ENCODE measurements at places on chromosomes 7 and 10.

GRCh38 chr10:69629519-69629896 lies 539 bp upstream of the FAM241B start:
- no peak for DNase-seq

- DNase-seq, result no peak
Measured at GRCh38 chr7:109734601-109735000, 1164.9 kb downstream of the DNAJB9 start.

DNA sequence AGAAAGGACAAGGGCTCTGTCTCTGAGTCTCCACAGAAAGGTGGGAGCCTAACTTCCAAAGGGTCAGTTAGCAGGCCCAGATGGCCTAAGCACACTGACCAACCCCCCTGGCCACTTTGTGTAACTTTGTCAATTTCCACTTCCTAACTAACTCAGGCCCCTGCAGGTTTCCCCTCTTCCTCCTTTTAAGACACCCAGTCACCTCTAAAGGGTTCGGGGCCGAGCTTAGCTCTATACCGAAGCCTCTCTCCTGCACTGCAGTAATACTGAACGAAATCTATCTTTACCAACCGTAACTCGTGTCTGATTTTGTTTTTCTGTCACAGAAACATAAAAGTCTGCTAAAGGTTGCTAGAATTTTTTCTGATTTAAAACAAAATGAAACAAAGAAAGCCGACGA lies 44.4 kb downstream of the CCDC3 start:
- DNase-seq, result no peak

- DNase-seq, result peak; percentile 63
Measured at GRCh38 chr10:89502549-89502948, 32.8 kb downstream of the SLC16A12 start.

- no peak for DNase-seq
Measured at GRCh38 chr7:68014031-68014736, 1017.6 kb downstream of the TYW1 start.

DNA sequence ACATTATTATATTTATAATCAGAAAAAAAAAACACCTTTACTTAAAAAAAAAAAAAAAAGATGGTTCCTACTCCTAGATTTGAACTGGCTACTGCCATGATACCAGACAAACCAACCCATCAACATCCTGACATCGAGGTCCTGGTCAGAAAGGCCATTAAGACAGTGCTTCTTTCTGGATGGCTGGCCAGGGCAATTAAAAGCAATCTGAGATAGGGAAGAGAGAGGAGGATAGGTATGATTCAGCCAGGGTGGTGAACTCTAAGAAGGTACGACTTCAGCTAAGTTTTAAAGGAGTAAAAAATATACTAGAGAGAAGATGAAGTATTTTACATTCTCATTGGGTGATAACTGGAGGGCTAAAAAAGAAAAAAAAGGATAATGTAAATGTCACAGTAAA lies 139.0 kb downstream of the DOCK4 start:
- no peak for DNase-seq

- no peak for DNase-seq
Measured at GRCh38 chr7:125675169-125675568, 745.5 kb upstream of the POT1 start.

DNA sequence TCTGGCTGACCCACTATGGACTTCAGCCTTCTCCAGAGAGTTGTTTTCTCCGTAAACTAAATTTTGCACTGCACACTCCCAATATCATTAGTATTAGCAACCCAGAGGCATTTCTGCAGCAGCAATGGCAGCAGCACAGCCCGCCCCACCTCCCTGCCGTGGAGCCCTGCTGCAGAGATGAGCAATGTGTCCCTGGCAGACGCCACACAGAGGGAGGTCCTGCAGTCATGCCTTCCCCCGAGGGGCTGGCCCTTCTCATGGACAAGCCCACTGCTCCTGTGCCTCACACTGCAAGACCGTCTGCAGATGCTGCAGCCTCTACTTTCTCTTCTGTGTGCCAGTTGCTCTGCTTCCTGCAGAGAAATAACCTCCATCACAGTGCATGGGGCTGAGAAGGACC lies 393.4 kb upstream of the MKI67 start:
- no peak for DNase-seq

GRCh38 chr7:40655426-40655825 lies 520.6 kb downstream of the SUGCT start:
- DNase-seq, result no peak

DNA sequence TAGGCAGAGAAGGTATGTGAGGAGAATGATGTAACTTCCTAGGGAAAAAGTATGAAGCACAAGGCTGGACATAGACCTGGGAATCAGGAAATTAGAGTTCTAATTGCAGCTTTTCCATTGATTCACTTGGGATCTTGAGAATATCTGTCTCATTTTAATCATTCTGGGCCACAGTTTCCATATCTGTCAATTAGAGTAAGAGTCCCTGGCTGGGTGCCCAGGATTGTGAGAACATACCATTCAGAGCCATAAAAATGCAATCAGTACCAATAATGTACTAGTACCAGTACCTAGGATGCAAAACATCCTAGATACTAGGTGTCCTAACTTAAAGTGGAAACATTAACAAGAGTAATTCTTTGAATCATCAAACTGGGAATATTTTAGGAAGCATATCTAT lies 29.6 kb downstream of the CAV1 start:
- DNase-seq, result no peak

GRCh38 chr7:18399436-18400235 lies 95.9 kb upstream of the HDAC9 start:
- no peak for DNase-seq

- DNase-seq, result peak; percentile 62
Measured at GRCh38 chr7:40315277-40315676, 180.5 kb downstream of the SUGCT start.

DNA sequence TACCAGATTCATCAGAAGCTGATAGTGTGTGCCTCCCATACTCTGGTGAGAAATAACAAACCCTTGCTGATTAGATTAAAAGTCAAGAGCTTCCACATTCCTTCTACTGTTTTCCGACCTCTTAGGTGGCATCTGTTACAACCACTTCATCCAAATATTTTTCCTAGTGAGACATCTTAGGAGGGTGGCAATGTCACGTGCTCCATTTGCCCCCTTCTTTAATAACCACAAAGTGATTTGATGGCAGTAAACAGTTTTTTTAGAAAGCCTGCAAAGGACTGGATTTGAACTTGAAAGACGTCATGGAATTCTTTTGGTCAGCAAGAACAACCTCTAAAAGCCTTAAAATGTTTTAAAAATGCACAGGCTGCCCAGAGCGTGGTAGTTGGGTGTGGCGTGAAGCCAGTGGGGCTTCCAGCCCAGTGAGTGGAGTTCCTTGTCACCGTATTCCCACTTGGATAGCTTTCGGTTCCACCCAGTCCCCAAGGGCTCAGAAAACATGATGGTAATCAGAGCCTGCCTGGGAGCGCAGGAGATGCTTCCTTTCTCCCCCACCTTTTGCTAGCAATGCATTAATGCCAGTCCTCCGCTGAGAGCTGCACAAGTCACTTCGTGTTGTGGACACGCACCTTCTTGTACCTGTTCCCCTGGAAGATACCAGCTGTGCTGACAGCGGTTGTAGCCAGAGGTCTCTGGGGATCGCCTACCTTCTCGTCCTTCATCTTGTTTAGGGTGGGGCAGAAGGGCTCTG lies 256.4 kb downstream of the KIAA1217 start:
- peak; percentile 96 for DNase-seq

DNA sequence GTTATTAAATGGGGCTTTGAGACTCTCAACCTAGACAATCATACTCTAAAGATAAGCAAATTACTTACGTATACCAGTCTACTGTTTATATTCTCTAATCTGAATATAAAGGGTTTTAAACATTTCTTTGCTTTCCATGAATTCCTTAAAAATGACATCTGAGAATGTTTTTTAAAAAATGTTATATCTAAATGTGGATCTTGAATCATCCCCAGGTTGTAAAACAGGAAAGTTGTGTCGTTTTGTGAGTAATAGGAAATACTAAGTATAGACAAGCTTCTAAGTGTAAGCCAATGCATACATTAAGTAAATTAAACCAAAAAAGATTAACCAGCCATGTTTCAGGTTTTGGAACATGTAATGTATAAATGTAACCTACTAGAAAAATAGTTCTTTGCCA lies 26.8 kb downstream of the ADD3 start:
- no peak for DNase-seq

Data from astrocyte of the spinal cord (primary cell).